Aorta (tissue), 5 donors: ENCODE measurements at places on chromosomes 7 and 10. TPM values are rescaled to one million over a fixed set of nuclear protein-coding genes. Genes with fewer than 3 reads are reported as not detected.

- no peak for DNase-seq
- H3K4me1 ChIP-seq: no peaks in the 10 kb centered on the region
- H3K36me3 ChIP-seq: no peaks in the 10 kb centered on the region
- H3K4me3 ChIP-seq: no peak overlapping the region
- no peak overlapping the region for H3K27ac ChIP-seq
- no peaks in the 10 kb centered on the region for H3K27me3 ChIP-seq
Observed at GRCh38 chr10:22489467-22489866, 144.2 kb downstream of the SPAG6 start.

DNA sequence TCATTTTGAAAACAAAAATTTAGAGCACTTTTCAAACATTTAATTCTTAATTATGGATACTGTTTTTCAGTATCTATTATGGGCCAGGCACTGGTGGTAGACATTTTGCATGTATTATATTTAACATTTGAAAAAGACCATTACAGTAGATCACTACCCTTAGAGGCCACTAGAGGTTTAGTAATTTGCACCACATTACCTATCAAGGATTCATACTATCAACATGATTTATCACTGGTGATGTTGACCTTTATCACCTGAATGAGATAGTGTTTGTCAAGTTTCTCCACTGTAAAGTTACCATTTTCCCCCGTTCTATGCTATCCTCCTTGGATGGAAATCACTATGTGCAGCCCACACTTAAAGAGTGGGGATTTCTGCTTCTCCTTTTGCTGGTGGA, 4.4 kb upstream of the SNX13 start:
- H3K4me1 ChIP-seq: no peaks in the 10 kb centered on the region
- DNase-seq: no peak
- H3K36me3 ChIP-seq: no peaks in the 10 kb centered on the region

GRCh38 chr7:29723599-29723998, 82.7 kb upstream of the WIPF3 start:
- no peak overlapping the region for H3K27ac ChIP-seq
- no peak overlapping the region for H3K4me3 ChIP-seq
- no peaks in the 10 kb centered on the region for H3K4me1 ChIP-seq
- no peaks in the 10 kb centered on the region for H3K36me3 ChIP-seq

Gene LIPF
- total RNA-seq: not detected

Gene ASZ1
- total RNA-seq: not detected

DNA sequence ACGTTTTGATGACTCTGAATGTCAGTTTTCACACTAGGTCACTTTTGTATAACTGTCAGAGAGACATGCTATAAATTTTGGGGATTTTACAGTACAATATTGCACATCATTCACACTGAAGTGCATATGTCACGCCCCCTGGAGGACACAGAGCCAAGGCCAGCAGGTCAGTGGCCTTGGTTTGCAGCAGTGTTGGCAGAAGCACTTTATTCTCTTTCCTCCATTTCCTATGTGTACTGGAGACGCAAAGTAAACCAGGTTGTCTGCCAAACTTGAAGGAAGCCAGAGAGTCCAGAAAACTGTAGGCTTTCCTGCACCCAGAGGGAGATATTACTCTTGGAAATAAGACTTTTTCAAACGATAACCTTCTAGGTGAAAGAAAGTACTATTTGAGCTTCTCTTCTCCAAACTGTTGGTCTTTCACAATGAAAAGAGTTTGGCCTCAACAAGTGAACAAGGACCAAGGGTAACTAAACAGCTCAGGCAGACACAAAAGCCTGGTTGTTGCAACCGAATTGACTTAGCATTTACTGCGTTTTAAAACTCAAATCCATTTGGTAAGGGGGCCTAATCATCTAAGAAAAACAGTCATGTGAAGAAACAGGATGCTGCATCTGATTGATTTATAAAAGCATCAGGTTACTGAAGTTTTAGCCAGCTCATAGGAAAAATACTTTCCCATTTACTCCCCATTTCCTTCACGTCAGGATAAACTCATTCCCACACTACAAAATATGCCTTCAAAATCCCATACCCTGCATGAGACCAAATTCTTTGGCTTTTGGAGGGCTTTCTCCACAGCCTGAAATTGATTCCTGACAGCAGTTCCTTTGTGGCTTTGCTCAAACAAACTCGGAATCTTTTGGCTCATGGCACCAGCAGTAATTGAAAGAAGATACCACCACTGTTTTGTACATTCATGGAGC, 83.0 kb upstream of the SEC61G start:
- H3K4me1 ChIP-seq: peaks cover 1% of the 10 kb centered on the region
- DNase-seq: peak; percentile 51
- H3K36me3 ChIP-seq: no peaks in the 10 kb centered on the region
- H3K27ac ChIP-seq: no peak overlapping the region

Gene GRK5
- 73.8 TPM for total RNA-seq

Gene NEURL1
- 0.16 TPM for total RNA-seq

DNA sequence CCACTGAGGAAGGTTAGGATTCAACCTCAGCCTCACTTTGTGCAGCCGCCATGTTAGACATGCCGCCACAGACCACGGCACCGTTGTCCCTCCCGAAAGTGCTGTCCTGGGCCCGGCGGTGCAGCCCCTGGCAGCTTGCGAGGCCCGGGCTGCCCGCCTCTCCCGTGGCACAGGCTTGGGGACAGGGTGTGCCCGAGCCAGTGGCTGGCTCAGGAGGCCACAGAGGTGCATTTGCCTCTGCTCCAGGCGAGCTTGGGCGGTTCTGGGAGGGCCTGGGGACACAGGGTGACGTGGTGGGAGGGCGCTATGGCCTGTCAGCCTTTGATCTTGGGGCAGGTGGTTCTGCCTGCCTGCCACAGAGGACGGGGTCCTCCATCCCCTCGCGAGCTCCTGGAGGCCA, 41.1 kb downstream of the NKX6-2 start:
- no peaks in the 10 kb centered on the region for H3K36me3 ChIP-seq
- no peak for DNase-seq
- no peak overlapping the region for H3K4me3 ChIP-seq
- no peak overlapping the region for H3K27ac ChIP-seq
